Kidney (tissue), 22 donors: ENCODE measurements at places on chromosomes 12 and 14. TPM values are rescaled to one million over a fixed set of nuclear protein-coding genes. Genes with fewer than 3 reads are reported as not detected.
A peak's percentile ranks its signal among the peaks of the same experiment; 100 is the strongest.

DNA sequence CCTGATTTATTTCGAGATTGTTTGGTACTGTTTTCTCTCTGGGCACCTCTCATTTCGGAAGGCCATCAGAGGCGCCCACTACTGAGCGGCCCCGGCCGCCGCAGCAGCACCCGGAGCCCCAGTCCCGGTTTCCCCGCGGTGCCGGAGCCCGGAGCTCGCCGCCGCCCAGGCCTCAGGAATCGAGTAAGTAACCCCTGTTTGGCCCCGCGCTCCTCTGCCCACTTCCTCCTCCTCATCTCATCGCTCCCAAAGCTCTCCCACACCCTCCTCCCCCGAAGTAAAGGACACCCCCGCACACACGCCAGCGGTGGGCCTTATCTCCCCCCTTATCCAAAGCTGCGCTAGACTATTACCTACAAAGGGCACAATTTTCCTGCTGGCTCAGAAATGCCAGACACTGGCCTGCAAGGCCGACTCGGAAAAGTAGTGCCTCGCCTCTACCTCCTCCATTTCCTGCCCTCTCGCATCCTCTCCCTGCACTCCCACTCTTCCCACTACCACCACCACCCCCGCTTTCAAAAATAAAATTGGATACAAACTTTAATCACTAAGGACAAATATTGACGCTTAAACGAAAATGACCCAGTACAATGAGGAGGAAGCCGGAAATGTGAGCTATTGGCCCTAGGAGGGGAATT lies 637 bp upstream of the FOXG1 start:
- H3K27ac ChIP-seq: no peak overlapping the region
- no peaks in the 10 kb centered on the region for H3K36me3 ChIP-seq
- no peak overlapping the region for H3K4me3 ChIP-seq
- peak; percentile 63 for DNase-seq
- no peaks in the 10 kb centered on the region for H3K4me1 ChIP-seq

DNA sequence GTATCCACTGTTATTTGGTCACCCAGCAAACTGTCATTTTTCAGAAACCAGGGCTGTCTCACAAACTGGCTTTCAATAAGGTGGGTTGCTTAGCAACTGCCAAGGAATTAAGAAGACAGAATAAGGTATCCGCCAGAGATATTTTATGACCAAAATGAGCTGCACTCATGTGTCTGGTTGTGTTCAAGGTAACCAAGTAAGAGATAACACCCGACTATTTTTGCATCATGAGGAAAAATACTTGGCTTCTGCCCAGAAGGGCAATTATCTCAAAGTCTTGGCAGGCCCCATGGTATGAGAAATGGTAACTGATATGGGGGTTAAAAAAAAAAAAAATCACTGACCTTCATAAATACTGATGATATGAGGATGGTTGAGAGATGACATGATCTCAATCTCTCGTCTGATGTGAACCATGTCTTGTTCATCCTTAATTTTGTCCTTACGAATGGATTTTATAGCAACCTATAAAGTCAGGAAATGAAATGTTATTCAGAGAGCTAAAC lies 32.6 kb downstream of the NUAK1 start:
- no peaks in the 10 kb centered on the region for H3K36me3 ChIP-seq
- no peak for DNase-seq
- peaks cover 53% of the 10 kb centered on the region for H3K4me1 ChIP-seq
- H3K27ac ChIP-seq: peak overlapping the region; percentile 54
- H3K27me3 ChIP-seq: no peaks in the 10 kb centered on the region

DNA sequence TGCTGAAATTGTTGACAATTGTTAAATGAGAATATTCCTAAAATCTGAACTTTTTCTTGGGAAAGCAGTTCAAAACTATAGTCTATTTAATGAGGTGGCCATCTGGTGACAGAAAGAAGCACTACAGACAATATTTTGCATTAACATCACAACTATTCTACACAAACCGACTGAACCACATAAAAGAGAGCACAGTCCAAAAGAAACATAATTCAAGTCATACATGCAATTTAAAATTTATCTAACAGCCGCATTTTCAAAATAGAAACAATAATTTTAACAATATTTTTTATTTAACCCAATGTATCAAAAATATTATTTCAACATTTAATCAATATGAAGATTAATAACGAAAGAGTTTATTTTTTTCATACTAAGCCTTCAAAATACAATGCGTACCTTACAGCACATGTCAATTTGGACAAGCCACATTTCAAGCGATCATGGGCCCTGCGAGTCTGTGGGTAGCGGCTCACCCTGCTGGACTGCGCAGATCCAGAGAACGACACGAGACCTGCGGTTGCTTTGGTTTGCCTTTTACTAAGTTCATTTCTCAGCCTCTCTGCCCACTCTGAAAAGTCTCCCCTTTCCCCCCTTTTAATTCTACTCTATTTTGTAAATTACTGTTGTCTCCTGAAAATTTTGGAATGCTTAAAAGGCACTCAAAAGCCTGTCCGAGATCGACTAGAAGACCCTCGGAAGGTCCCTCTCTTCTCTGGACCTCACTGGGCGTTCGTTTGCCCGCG lies 947 bp upstream of the LRRC9 start:
- no peaks in the 10 kb centered on the region for H3K36me3 ChIP-seq
- no peak overlapping the region for H3K27ac ChIP-seq
- no peaks in the 10 kb centered on the region for H3K4me1 ChIP-seq
- H3K27me3 ChIP-seq: no peaks in the 10 kb centered on the region

DNA sequence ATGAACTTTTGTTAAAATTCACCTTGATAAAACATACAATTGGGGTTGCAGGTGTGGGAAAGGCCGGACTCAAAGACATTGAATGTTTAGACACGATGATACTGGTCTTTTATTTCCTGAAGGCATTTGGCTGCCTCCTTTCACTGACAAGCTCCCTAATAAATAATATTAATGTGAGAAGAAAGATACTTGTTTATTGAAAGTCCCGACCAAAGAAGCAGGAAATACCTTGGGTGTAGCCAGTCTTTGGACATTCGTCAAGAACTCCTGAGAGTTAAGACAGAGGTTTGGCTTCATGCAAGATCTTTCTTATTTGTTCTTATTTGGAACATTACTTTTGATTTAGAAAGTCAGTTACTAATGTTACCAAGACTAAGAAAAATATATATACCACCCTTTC lies 1133.8 kb upstream of the SEL1L start:
- H3K36me3 ChIP-seq: no peaks in the 10 kb centered on the region
- no peaks in the 10 kb centered on the region for H3K4me1 ChIP-seq
- no peaks in the 10 kb centered on the region for H3K27me3 ChIP-seq
- no peak overlapping the region for H3K4me3 ChIP-seq
- no peak overlapping the region for H3K27ac ChIP-seq

The FSCB gene
- polyA plus RNA-seq: not detected

The ARMH4 gene
- polyA plus RNA-seq: 14.2 TPM

The EML5 gene
- polyA plus RNA-seq: 0.26 TPM
